NCI-H2029 treated with DMSO at 0.1 percent for 48 hours (cell line): ENCODE measurements at places on chromosomes 1 and 21.

DNA sequence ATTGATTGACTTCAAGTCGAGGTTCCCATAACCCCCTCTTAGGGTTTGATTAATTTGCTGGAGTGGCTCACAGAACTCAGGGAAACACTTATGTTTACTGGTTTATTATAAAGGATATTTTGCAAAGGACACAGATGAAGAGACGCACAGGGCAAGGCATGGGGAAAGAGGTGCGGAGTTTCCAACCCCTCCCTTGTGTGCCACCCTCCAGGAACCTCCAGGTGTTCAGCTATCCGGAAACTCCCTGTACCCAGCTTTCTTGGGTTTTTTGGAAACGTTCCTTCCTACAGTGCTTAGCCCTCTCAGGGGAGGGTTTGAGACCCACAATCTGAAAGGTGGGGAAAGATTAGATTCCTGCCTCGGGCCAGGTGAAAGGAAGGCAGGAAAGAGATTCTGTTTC is 48.2 kb downstream of the UCK2 start:
- no peak for DNase-seq

DNA sequence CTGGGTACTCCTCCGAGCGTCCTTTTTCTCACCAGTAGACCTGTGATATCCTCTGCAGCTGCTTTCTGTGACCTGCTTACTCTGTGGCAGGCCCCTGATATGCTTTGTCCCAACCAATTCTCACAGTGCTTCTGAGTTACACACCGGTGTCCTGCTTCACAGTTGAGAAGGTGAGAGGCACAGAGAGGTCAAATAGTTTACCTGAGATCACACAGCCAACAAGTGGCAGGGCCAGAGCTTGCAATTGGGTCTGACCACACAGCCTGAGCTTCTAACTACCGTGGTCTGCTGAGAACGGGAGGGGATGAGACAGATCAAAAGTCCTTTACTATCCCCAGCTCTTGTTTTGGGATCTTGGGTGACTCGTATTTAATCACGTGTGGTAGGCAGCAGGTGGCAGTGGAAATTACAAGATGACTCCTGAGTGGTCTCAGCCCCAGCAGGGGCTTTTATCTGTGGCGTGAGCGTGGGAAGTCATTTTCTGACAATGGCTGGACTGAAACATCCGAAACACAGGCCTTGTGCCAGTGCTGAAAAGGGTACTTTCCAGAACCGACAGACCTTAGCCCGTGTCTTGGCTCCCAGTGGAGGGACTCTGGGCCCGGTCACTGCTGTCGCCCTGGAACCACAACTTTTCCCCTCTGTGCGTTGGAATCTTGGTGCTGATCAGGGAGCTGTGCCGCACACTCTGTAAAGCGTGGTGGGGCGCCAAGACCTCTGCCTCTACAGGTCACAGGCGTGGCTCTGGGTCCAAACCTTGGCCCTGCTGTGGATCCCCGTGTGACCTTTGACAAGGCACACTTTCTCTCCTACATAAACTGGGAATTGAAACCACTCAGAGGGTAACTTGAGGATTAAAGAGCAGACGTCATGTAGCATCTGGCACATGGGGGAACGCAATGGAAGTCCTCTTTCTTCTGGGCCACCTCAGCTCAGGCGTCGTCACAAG is 11.9 kb downstream of the THEMIS2 start:
- no peak for DNase-seq

DNA sequence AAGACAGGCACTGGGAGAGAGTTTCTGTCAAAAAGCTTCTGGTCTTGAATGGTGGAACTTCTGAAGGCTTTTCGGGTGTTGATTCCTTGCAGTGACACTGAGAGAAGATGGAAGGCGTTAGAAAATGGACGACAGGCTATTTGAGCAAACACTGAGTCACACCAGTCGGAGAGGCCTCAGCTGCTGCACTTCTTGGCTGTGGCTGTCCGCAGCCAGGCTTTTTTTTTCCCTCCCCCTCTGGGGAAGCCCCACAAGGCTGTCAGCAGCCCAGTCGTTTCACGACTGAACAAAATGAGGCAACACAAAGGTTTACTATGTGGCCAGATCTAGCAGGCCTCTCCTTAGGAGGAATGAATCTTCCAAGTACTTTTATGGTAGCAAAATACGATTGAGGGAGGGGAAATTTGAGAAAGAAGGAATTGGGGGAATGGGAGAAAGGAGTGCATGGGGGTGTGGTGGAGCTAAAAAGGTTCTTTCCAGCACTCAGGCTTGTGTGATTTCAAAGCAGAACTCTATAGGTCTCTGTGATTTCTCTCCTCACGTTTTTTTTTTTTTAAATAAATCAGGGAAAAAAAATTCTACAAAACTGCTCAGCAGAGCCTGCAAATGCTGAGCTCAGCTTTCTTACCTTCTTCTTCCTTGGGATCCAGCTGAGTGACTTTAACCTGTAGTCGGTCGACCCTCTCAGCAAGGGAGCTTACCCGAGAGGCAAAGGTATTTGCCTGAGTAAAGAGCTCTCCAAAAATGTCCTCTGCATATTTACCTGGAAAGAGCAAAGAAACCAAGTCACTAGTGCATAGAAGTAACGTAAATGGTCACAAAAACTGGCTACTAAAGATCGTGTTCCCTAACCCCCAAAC is 26.1 kb downstream of the GPR3 start:
- DNase-seq, result no peak

DNA sequence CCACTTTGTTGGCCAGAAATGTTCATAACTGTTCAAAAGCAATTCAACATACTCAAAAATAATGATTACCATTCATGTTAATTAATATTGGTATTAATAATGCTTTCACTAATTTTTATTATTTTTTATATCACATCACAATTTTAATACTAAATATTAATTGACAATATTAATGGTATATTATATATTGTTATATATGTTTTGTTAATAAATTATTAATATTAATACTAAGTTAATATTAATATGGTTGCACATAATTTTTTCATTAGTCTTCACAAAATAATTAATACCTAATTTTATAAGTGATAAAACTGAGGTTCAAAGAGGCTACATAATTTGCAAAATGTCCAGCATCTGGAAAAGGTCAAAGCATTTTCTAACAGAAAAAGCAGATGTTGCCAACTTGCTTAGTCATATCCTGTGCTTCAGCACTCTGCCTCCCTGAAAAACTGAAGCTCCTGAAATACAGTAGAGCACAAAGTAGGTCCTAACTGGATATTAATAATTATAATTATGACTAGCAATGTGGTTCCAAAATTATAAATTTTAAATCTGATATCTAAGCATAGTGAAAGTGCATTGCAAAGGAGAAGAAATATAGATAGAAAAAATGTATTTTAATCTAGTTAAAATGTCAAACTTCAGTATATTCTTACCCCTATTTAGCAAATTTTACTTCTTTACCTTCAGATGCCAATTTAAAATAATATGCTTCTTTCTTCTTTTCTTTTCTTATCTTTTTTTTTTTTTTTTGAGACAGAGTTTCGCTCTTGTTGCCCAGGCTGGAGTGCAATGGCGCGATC is 123.2 kb upstream of the TNFSF4 start:
- no peak for DNase-seq

DNA sequence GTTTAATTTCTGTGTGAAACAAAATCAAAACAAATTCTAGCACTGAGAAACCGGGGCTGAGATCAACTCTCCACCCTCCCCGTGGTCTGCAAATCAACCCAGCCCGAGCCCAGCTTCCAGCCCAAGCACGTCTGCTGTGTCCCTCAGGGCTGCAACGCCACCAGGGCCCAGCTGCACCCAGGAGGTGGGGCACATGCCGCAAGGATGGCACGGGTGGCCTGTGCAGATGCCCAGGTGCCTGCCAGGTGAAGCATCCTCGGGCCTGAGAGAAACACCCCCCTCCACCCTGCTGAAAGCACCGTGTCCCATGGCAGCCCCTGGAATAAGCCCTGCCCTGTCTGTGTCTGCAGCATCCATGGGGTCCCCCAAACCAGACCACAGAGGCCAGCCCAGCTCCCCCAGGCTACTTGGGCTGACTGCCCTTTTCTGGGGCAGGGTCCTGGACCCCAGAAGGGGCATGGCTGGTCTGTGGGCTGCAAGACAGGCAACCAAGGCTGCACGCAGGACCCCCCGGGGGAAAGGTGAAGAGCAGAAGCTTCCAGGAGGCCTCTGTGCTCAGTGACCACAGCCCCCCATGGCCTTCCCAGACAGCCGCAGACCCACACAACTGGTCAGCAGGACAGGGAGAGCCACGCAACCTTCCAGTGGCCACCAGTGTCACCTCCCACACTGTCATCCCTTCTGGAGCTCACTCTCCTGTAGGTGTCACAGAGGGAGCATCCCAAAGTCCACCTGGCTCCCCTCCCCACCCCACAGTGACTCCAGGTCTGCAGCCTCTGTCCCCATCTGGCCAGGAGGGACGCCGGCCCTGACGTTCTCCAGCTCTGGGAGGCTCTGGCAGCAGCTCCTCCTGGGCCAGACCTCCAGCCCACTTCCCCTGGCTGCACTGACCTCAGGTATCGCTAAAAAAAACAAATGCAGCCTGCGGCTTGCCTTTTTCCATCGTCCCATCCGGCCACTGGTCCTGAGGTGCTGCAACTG is 7.7 kb downstream of the WNT9A start:
- DNase-seq, result no peak

DNA sequence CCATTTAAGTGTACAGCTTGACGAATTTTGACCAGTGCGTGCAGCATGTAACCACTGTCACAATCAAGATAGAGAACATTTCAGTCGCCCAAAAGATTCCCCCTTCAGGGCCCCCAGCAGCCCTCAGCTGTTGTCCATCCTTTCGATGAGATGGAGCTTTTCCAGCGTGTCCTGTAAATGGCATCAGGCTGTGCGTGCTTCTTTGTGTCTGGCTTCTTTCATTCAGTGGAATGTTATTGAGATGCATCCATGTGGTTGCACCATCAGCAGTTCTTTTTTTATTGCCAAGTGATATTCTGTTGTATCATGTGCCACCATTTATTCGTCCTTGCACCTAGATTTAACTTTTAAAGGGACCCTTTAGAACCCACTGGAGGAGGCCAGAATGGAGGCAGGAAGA is 21.9 kb downstream of the UBE2Q1 start:
- no peak for DNase-seq

GRCh38 chr1:119220991-119221390 is 80.5 kb upstream of the WARS2 start:
- DNase-seq, result no peak

DNA sequence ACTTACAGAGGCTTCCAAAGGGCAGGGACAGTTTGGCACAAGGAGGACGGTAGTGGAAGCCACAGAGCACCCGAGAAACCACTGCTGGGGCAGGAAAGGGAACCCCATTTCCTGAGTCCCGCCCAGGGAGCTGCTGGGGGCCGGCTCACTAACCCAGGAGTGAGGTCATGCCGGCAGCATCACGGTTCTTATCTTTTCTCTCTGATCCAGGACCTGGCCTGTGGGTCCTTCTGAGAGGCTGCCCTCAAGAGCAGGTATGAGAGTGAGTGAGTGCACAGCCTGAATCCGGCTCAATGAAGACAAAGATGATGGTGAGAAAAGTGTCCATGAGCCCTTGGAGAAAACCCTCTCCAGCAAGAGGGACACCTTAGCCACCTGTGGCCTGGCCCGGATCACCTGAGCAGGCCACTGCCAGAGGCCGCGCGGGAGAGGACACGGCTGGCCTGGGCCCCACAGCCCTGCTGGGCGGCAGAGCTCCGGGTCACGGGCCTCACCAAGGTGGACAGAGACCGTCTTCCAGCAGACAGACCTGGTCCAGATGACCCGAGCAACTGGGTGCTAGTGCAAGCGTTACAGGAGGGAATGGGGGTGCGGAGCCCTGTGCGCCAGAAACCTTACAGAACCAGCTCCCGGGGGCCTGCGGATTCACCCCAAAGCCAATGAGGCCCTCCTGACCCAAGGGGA is 94.9 kb downstream of the RIPK4 start:
- no peak for DNase-seq

DNA sequence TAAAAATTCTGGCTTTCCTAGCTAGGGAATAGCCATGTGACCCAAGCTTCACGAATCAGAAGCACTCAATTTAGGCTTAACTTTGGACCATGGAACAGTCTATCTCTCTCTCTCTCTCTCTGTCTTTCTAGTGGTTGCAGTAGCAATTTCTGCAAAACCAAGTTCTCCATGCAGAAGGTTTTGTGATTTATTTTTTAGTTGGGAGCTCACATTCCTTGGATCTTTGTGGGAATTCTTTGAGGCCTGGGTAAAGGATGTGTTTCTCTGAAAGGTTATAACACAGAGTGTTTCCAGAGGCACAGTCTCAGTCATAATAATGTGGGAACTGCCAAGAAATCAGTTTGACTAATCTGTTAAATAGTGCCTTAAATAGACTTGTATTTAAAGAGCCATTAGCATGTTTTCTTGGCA is 112.3 kb upstream of the COL11A1 start:
- DNase-seq, result no peak

DNA sequence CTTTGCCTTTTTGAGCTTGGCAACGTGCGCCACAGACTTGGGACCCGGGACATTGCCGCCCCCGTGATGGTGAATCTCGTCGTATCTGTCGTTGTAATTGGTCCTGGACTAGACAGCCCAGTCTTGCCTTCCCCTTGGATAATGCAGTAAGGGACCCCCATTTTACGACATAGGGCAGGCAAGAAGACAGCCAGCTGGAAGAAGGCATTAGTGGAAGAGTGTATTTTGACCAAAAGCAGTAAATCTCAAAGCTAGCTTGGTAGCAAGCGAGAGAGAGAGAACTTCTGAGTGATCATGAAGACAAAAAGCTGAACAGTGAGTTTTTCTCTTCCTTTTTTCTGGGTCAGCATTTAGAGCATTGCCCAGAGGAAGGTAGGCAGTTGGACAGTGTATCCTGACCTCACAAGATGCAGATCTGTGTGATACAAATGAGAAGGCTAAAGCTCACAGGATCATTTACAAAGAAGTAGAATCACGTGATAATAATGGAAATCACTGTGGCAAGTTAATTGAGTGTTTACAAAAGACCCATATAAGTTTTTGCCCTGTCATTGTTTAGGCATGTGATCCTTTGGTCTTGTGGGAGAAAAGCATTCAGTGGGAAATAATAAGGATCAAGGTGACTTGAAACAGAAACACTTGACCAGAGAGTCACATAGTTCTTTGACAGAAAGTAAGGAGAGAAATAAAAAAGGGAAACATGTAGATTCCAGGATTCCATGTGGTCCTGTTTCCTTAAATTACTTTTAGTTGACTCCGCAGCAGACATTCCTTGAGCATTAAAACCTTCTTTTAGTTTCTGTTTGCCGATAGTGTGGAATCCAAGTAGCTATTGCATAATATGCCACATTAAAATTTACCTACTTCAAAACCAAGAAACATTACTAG is 66.3 kb downstream of the CNST start:
- no peak for DNase-seq

- DNase-seq, result no peak
These were observed 77.0 kb downstream of the CTH start for GRCh38 chr1:70487910-70488665.

GRCh38 chr1:154206196-154206595 is at the start of gene CFAP141:
TSS of gene CFAP141 (minus strand) at chr1:154206333. CDS start at chr1:154206307, 26 bp downstream.
- no peak for DNase-seq

- DNase-seq, result no peak
These were observed 8.4 kb upstream of the SPATA1 start for GRCh38 chr1:84497631-84498275.

DNA sequence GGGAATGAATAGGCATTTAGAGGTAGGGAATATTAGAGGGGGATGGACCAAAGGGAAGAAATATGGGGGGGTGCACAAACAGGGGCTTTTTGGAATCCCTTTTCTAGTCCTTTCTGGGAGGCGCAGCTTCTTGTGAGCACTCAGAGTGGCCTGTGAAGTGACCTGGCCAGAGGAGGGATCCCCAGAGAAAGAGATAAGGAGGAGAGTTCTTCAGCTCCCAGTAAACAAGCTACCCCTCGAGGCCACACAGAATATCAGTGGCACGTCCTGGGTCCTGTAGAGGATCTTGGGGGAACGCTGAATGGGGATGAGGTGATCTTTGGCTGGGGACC is 19.4 kb downstream of the VANGL2 start:
- no peak for DNase-seq
